ENCODE measurements at places on chromosomes 5 and 9. TPM values are rescaled to one million over a fixed set of nuclear protein-coding genes. Genes with fewer than 3 reads are reported as not detected.

DNA sequence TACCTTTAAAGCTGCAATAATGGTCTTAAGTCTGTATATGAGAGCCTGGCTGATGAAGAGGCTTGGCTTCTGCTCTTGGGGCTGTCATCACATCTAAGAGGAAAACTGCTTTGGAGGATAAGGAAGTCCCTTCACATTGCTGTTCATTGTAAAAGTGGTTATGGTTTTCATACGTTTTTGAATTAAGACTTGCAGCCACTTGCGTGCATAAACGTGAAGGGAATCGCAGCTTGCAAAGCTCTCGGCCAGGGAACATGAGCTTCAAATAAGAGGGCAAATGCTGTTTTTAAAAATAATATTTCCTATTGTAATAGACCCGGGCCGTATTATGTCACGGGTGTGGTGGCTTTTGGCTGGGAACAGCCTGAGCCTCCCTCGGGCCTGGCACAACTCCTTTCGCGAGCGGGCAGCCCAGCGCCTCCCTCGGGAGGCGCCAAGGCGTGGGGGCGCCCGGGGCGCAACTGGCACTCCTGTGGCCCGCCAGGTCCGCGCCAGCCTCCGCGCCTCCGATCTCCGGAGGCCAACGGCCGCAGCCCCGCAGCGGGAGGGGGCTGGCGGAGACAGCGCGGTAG lies 538 bp upstream of the ARHGEF28 start:
- peak; percentile 15 for DNase-seq

- no peak for DNase-seq
Measured at GRCh38 chr9:72445306-72445995, 76.0 kb upstream of the TMC1 start.

- DNase-seq: no peak
Measured at GRCh38 chr5:150163547-150164059, 3.0 kb upstream of the CDX1 start.

DNA sequence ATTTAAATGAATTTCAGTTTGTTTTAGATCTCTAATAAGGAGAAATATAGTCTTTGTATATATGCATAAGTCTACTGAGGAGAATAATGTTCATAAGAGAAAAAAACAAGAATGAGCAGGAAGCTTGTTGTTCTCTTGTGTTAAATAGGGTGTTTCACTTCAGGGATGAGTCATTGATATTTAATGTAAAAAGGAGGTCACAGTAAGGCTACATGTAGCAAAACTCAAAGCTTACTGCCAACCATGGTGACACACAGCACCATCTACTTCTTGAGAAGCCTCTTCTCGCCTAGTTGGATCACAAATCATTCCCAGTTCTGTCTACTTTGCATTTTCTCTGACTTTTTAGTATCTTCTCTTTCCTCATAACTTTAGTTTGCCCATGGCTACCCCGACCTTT lies 1466.0 kb upstream of the C9orf72 start:
- DNase-seq: no peak

- no peak for DNase-seq
Measured at GRCh38 chr9:90839183-90839728, 37.6 kb downstream of the SYK start.

Gene ARHGEF39
- total RNA-seq: 18.6 TPM

DNA sequence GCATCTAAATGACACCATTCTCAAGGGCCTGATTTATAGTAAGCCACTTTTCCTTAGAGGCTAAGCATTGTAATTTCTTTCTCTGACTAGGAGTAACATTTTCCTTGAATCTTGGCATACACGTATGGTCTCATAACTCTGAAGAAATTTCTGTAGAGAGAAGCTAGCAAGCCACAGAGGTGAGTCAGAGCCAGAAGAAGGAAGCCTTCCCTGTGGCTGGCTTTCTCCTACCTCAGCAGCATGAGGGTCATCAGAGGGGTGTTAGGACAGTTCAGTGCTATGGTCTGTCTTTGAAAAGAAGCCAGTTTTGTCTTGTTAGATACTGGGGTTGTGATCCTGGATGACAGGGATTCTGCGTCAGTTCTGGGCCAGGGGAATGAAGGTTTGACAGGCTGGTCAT lies 3.2 kb downstream of the SNX30 start:
- no peak for DNase-seq

Gene YIPF5
- 34.2 TPM for total RNA-seq

GRCh38 chr9:116078640-116079039 lies 75.0 kb upstream of the PAPPA start:
- no peak for DNase-seq

GRCh38 chr9:129610473-129611306 lies 10.2 kb downstream of the C9orf50 start:
- DNase-seq: no peak

GRCh38 chr9:136853596-136854112 lies 1.5 kb downstream of the MAMDC4 start:
- DNase-seq: no peak
